ENCODE measurements at places on chromosomes 7 and 10.
A peak's percentile ranks its signal among the peaks of the same experiment; 100 is the strongest.

- DNase-seq = no peak
These were observed 92.7 kb upstream of the RET start for GRCh38 chr10:42984035-42984610.

- no peak for DNase-seq
These were observed 16.9 kb upstream of the AKR1E2 start for GRCh38 chr10:4809156-4809555.

DNA sequence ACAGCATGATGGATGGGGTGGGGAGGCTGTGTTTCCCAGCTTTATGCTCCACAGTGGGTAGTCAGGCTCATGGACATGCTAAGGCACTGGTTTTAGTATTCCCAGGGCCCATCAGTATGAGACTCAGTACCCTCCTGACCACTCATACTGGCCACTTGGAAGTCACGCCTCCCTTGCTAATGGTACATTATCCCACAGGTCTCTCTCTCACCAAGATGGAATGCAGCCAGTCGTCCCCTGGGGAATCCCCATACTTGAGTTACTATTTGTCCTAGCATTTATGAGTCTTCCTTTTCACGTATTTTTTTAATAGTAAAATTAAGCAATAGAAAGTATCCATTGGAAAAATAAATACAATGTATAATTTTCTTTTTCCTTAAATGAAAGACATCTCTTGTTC lies 80.6 kb upstream of the TBX20 start:
- DNase-seq = no peak

- DNase-seq = no peak
These were observed 66.9 kb downstream of the STK17A start for GRCh38 chr7:43649755-43650274.

DNA sequence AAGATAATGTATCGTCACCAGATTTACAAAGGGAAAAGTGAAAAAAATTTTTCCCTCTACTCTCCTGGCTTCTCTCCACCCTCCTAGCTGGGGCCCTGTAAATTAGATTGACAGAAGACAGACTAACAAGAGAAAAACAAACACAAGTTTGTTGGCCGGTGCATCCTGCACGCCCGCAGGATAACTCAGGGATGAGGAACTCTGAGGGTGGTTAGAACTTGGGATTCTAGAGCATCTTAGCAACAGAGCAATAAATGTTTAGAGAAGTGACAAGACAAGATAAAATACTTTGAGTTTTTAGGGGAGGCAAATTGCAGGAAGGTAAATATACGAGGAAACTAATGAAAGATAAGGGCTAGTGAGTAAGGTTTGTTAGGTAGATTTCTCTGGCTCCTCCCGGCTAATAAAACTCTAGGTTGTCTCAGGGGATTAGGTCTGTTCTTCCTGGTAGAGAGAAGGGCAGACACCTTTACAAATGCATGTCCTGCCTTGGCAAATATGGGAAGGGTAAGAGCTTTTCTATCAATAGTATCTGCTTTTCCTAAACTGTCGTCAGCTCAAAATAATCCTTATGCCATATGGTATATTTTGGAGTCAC lies 4.3 kb upstream of the UCN3 start:
- no peak for DNase-seq

- DNase-seq = peak; percentile 76
These were observed 836 bp downstream of the KMT2E start for GRCh38 chr7:105014693-105015389.

DNA sequence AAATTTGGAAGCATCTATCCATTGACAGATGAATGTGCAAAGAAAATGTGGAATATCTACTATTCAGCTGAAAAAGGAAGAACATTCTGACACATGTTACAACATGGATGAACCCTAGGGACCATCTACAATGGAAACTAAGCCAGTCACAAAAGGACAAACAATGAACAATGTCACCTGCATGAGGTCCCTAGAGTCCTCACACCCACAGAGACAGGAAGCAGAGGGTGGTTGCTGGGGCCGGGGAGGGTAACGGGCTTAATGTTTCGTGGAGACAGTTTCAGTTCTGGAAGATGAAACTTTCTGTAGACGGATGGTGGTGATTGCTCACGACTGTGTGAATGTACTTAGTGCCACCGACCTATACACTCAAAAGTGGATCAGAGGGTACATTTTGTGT lies 282.9 kb downstream of the ADARB2 start:
- no peak for DNase-seq

DNA sequence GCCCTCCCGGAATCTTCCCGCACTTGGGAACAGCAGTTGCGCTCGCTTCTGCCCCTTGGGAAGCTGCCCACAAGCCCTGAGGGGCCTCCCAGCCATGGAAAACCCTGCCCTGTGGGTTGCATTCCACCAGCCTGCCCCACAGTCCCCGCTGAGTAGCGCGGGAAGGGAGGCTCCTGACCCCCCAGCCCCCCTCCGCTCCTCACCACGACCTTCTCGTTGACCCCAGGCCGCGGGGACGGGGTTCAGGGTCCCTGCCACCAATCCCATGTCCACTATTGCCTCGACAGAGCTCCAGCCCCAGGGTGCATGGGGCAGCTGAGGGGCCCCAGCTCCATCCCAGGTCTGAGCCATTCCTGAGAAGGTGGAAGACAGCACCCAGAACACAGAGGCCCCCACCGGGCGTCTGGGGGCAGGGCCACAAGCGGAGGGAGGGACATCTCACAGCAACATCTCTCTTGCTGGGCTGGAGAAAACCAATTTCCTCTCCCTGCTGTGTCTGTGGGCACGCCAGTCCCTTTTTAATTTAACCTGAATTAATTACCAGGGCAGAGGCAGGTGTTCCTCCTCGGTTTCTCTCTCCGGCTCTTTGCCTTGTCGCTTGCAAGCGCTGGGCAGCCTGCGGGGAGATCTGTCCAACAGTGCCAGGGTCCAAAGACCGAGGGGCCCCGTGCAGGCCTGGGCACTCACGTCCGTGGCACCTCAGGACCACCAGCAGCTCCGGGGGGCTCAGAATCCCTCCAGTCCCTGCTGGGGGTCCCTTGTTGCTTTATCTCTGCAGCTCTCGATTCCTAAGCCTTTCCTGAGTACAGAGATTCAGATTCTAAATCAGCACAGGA lies 57.9 kb downstream of the FOXL3 start:
- no peak for DNase-seq
